ENCODE measurements at places on chromosomes 5 and 9. TPM values are rescaled to one million over a fixed set of nuclear protein-coding genes. Genes with fewer than 3 reads are reported as not detected.

SV2C gene
- total RNA-seq: 0.11 TPM

PCDHB12 gene
- total RNA-seq: not detected

PDLIM4 gene
- 115 TPM for total RNA-seq

ZNF366 gene
- not detected for total RNA-seq

LHX2 gene
- not detected for total RNA-seq

FBXW11 gene
- 44.8 TPM for total RNA-seq

DOK3 gene
- 2.2 TPM for total RNA-seq

ANKRD34B gene
- total RNA-seq: not detected

HSPA5 gene
- total RNA-seq: 315 TPM

ELAVL2 gene
- total RNA-seq: 12.1 TPM

UGT3A1 gene
- total RNA-seq: not detected

PCDH12 gene
- total RNA-seq: 0.07 TPM

OR13C5 gene
- total RNA-seq: not detected

RNF224 gene
- not detected for total RNA-seq

PRRX2 gene
- total RNA-seq: not detected

NUTM2F gene
- not detected for total RNA-seq

MYO10 gene
- total RNA-seq: 62.5 TPM

SLC34A3 gene
- total RNA-seq: not detected

MROH2B gene
- total RNA-seq: not detected

PHF24 gene
- total RNA-seq: 0.54 TPM

TMOD1 gene
- total RNA-seq: not detected

EQTN gene
- total RNA-seq: 0.27 TPM

TAS2R1 gene
- not detected for total RNA-seq

GDA gene
- 1.2 TPM for total RNA-seq

All from foreskin keratinocyte (primary cell).